Amniotic epithelial cell (primary cell): ENCODE measurements at places on chromosomes 1 and 21.

- peak; percentile 16 for DNase-seq
These were observed 85.2 kb downstream of the HLCS start for GRCh38 chr21:36881228-36881627.

DNA sequence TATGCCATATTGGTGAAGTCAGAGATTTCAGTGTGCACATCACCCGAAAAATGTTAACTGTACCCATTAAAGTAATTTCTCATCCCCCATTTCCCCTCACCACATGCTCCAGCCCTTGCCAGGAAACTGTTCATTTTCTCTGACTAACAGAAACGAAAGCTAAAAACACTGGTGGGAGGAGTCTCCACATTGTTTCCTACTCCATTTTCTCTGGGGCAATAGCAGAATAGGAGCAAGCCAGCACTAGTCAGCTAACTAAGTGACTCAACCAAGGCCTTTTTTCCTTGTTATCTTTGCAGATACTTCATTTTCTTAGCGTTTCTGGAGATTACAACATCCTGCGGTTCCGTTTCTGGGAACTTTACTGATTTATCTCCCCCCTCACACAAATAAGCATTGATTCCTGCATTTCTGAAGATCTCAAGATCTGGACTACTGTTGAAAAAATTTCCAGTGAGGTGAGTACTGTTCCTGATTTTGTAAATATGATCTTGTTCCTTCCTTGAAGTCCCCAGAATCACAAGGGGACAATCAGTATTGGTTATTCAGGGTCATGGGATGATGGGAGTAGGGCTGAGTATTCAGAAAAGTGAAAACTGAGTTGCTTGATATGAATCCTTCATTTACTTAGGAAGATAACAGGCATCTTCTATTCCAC lies at the start of gene IFI16:
TSS of gene IFI16 (plus strand) at position 204 of the 658 bp plus-strand sequence. CDS start 4,774 bp downstream, outside the sequence.
- peak; percentile 99 for DNase-seq

DNA sequence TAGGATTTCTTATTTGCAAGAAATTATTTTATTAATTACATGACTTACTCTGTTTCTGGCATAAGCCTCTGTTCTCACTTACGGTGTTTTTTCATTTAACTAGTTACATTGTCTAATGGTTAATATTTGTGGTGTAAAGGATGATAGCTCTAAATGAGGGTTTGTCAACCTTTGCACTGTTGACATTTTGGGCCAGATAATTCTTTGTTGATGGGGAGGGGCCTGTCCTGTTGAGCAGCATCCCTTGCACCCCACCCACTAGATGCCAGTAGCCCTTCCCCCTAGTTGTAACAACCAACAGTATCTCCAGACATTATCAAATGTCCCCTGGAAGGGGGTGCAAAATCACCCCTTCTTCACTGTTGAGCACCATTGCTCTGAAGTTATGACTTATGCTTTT lies 83.6 kb upstream of the SLC44A3 start:
- DNase-seq: no peak

DNA sequence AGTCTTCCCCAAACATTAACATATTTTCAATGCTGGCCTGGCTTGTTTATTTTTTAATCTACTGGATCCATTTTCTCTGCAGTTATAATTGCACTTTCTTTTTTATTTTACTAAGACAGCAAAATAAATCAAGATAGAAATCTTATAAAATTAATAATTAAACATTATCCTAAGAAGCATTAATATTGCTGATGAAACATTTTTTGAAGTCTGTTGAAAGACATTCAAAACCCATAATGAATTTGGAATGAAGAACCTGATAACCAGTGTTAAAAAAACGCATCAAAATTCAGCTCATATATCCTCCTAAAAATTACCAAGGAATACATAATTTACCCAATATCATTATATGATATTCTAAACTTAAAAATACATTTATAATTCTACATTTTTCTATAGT lies 675.7 kb upstream of the PRMT6 start:
- DNase-seq: no peak

DNA sequence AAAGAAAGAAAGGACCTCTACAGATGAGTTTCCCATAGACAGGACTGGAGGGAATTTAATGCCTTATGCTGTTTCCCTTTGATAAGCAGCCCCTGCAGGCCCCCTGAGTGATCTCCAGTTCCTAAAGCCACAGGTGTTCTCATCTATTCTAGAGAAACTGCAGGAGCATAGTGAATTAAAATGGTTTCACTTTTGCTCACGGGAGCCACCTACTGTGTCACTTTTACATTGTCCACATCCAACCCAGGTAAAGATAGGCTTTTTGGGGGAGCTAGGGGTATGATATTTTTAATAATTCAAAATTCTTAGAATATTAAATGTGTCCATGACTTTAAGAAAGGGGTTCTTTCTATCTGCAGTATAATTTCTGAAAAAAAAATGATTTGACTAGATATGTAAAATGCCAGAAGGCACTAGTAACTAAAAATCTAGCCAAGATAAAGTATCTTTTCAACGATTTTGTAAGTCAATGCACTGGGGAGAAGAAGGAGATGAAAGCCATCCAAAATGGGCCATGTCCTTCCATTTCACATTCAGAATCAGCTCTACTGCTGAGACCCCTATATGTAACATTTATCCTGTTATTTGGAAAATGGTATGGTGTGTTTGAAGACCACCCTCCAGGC lies 267.3 kb upstream of the DUSP10 start:
- peak; percentile 20 for DNase-seq

DNA sequence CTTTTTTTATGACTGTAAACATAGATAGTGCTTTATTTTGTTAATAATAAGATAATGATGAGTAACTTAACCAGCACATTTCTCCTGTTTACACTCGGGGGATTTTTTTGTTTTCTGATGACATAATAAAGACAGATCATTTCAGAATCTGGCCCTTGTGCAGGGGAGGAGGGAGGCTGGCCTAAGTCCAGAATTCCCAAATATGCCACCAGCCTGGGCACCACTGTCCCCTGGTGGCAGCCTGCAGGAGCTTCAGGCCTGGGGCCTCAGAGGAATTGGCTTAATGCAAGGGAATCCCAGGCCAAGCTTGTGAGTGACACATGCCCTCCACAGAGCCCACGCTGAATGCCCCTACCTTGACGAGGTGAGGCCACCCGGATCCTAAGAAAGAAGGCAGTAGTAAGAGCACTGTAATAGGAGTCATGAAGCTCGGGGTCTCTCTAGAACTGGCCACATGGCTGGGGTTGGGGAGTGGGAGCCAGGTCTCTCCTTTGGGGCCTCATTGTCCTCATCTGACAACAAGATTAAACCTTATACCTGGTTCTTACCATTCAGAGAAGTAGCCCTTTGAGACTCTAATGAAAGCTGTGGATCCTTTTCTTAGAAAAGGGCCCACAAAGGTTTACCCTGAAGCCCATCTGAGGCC lies 24.1 kb downstream of the ETNK2 start:
- DNase-seq: peak; percentile 73

GRCh38 chr21:45530423-45531113 lies 11.7 kb downstream of the SLC19A1 start:
- no peak for DNase-seq

DNA sequence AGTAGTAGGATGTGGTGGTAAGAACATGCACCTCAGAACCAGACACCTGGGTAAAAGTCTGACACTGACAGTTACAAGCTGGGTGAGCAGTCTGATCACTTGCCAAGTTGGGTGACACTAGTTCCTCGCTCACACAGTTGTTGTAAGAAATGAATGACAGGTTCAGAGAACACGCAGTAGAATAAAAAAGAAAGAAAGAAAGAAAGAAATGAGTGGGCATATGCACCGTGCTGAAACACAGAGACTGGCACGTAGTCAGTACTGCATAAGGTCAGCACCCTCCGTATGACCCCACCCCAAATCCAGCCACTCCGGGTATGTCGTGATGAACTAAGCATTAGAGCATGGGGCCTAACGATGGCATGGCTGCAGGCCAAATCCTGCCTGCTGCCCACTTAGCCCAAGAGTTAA lies 90.6 kb downstream of the GLUL start:
- no peak for DNase-seq

DNA sequence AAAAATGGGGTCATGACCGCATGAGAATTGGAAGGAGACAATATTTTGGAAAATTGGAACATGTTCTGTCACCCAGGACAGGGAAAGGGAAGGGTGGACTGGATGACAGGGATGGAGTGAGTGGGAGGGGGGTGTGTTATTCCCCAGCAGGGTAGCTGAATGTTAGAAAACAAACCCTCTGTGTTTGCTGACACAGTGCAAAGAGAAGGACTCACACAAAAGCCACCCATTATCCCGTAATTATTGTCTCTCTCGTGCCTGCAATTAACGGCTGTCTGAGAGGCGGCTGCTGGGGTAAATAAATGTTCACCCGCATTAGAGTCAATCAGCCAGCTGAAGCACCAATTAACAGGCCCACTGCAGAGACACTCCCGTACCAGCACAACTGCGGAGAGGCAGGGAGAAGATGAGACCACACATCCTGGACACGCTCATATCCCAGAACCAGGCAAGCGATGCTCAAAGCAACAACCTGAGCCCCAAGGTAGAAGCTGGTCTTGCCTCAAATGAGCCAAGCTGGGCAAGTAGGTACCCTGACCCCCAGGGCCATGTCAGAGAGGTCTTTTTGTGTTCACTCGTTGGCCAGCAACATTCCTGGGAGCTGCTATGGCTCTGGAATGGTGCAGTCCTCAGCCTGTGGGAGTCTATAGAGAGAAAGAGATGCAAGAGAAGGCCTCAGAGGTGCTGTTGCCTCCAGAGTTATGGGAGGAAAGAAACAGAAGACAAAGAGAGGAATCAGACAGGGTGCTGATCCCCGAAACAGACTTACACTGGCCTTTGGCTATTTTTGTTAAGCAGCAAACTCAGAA lies 19.4 kb downstream of the PLEKHA6 start:
- DNase-seq: no peak

GRCh38 chr1:10835822-10836421 lies 39.5 kb upstream of the CASZ1 start:
- peak; percentile 31 for DNase-seq

GRCh38 chr1:116001739-116002487 lies 25.6 kb downstream of the SLC22A15 start:
- no peak for DNase-seq

- DNase-seq: no peak
These were observed 247.2 kb upstream of the CSF3R start for GRCh38 chr1:36729716-36730510.

- no peak for DNase-seq
These were observed 31.0 kb downstream of the FBXO42 start for GRCh38 chr1:16321176-16321867.

DNA sequence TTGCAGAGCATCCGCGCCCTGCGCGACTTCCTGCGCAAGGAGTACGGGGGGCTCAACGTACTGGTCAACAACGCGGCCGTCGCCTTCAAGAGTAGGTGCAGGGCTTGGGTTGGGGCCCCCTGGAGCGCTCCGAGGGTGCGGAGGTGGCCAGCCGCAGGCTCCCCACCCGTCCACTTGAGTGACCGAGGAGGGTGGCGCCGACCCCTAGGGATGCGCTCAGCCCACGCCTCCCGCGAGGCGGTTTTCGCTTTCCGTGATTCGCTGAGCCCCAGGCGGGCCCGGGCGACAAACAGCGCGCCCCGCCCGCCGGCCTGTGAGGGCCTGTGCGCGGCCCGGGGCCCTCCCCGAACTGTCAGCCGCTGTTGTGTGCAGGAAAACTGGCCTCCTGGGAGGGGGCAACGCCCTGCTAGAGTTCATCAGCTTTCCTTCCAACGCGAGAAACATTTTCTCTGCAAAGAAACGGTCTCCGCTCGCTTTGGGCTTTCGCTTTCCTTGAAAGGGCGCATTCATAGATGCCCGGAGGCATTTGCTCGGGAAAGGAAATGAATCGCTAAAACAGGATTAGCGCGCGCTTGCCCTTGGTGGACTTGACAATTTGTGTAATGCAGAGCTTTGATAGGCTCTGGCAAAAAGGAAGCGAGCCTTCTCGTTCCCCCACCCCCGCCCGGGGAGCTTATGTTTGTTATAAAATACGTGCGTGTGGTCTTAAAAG lies 668 bp downstream of the CBR3 start:
- DNase-seq: peak; percentile 66

GRCh38 chr1:173328961-173329360 lies 121.8 kb upstream of the TNFSF4 start:
- DNase-seq: no peak

DNA sequence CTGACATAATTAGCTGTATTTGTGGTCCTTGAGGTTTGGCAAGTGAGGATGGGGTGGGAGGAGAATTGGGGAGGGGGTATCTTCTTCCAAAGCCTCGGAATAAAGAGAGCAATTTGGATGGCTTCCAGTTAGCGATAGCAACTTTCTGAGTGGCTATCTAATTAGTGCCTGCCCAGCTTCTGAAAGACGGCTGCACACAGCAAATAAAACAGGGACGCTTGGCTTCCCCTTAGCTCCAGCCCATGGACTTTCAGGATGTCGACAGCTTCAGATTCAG lies 31.1 kb downstream of the KLHDC7A start:
- no peak for DNase-seq

GRCh38 chr1:11594222-11594621 lies 60.0 kb downstream of the FBXO2 start:
- peak; percentile 38 for DNase-seq

GRCh38 chr1:63864224-63864641 lies 90.4 kb downstream of the ROR1 start:
- no peak for DNase-seq

DNA sequence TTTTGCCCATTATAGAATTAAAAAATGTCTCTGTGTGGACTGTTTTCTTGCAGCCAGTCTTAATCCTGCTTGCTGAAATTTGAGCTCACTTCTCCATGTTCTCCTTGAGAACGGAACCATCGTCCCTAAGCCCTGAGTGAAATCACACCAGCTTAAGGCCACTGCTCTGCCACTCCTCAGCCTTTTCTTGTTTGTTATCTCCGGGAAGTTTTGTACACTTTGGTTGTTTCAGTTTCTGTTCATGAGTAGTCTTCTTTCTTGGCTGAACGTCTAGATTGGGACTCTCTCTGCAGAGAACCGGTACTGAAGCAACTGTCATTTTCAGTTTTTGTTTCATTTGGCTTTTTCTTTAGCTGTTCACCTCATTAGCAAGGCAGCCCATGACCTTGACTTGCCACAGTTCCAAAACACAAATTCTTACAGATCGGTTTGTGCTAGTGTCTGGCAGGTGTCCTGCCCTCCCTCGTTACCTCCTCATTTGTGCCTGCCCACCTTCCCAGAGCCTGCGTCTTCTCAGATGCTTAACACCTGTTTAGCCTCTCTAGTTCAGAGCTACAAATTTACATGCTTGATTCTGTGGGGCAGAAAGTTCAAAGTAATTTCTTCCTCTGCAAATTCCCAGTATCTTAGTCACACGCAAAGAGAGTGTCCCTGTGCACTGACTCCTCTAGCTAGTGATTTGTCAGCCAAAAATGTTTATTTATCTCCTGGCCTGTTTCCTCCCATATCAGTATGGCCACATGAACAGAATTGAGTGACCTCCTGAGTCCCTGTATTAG lies 12.4 kb downstream of the PSEN2 start:
- peak; percentile 42 for DNase-seq

DNA sequence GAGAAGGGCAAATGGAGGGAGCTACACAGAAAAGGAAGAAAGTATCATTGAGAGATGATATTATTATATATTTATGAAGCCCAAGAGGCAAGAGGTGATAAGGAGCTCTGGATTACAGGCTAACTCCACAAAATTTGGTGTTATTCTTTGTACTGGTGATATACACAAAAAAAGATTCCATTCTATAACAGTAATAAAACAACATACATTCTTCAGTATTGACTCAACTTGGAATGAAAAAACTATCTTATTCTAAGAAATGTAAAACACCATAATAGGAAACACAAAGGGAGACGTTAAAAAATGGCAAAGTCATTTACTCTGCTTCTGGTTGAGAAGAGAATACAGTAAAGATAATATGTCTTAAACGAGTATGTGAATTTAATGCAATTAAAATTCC lies 99.4 kb downstream of the TEX35 start:
- DNase-seq: peak; percentile 52
